DMS 273 treated with DMSO at 0.1 percent for 48 hours (cell line): ENCODE measurements at places on chromosomes 11 and 22.

GRCh38 chr11:35009191-35009943, 92.9 kb downstream of the PDHX start:
- DNase-seq = no peak

DNA sequence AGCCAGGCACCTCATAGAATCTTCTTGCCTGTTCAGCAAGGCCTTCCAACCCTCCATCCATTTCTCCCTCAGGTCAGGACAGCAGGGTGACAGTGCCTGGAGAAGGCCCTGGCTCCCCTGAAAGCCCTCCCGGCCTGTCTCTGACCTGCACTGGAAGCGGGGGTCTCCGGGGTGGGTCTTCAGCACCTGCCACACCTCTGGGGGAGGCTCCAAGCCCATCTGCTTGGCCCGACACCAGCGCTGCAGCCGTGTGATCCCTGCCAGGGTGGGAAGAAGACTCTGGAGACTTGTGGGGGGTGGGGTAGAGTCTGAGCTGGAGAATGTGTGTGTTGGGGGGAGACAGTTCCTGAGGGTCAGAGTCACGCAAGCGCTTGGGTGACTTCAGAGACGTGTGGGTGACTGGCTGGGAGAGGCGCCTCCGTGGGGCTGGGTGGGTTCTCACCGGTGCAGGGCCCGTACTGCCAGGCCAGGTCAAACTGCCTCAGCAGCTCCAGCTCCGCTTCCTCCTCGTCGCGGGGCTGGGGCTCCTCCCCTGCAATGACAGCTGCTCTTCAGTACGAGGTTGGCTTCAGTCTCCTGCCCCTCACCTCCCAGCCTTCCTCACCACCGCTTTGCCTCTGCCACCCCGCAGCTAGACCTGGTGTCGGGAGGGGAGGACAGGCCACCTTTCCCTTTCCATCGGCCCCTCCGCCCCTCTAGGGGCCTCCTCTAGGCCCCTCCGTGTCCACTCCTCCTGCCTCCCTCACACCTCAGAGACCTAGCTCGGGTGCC, 615 bp downstream of the POLD4 start:
- no peak for DNase-seq

DNA sequence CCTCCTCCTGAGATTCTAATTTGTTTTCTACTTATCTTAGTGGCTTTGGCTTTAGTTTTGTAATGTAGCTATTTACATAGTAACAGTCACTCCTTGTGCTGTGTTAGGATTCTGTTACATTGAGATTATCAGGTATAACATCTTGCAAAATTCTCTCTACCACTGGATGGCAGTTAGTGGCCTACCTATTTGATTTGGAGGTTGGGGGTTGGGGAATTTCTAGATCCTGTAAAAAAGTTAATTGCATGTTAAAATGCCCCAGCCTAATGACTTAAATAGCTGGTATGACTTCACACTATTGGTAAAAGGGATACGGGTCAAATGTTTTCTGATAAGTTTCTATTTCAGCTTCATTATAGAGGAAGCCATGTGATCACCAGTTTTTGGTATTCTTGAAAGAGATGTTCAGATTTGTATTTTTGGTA, 2.8 kb downstream of the GRK3 start:
- DNase-seq = no peak

DNA sequence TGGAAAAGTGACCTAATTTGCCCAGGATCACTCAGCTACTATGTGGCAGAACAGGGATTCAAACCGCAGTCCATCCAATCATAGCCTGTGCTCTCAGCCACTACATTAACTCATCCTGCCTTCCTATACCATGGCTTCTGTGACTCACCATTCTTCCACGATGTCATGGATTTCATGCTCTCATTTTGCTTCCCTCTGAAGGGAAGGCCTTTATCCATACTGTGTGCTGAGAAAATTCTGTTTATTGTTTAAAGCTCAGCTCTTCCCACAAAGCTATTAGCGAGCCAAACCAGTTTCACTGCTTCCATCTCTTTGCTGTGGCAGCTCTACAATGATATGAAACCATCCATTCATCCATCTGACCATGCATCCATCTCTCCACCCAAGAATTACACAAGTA, 289.9 kb downstream of the TENM4 start:
- no peak for DNase-seq

DNA sequence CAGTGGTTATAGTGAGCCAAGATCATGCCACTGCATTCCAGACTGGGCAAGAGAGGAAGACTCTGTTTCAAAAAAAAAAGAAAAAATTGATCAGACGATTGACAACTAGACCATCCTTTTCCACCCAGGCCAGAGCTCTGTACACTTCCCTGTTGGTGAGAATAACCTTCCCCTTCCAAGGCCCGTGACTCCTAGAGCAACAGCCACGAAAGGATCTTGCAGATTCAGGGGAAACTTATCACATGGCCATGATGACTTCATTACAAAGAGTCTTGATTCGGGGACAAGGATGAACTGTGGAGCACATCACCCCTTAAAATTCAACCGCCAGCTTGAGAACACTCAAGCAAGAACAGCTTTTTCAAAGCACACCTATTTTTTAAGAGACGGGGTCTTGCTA, 10.3 kb downstream of the CD5 start:
- DNase-seq = no peak

GRCh38 chr11:131796541-131796940, 426.1 kb downstream of the NTM start:
- no peak for DNase-seq

DNA sequence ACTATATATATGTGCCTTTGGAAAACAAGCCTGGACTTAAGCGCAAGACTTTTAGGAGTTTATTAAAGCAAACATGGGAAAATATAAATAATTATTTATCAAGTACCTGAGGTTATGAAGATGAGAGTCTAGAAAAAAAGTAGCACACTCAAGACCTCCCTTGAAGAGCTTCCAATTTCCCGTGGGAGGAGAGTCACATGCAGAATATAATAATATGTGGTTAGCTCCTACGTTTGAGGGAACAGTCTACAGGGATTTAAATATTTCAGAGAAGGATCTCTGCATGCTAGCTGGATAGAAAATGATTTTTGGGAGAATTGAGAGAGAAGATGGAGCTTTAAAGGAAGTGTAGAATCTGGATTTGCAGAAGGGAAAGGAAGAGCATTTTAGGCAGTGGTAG, 183.8 kb downstream of the SWAP70 start:
- no peak for DNase-seq

DNA sequence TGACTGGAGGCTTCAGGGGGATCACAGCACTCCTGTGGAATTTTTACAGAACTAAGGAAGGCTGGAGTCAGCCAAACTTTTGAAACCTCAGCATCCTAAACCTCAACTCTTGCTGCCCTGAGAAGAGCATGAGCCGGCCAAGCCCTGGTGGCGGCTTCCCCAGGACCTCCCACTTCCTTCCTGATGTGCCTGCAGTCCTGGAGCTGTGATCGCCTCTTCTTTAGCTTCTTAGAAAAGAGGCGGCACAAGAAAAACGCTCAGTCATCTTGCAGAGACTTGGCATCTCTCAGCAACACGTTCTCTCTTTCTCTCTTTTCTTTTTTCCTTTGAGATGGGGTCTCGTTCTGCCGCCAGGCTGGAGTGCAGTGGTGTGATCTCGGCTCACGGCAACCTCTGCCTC, 40.4 kb upstream of the AMPD3 start:
- DNase-seq = no peak

- no peak for DNase-seq
These were observed 123.6 kb upstream of the TIMP3 start for GRCh38 chr22:32677876-32678275.

GRCh38 chr11:112784323-112785073, 176.7 kb upstream of the NCAM1 start:
- no peak for DNase-seq

DNA sequence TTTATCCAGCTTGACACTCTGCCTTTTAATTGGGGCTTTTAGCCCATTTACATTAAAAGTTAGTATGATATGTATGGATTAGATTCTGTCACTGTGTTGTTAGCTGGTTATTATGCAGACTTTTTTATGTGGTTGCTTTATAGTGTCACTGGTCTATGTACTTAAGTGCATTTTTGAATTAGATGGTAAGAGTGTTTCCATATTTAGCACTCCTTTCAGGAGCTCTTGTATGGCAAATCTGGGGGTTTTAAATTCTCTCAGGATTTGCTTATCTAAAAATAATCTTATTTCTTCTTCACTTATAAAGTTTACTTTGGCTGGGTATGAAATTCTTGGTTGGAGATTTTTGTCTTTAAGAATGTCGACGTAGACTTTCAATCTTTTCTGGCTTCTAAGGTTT, 4.0 kb downstream of the OR52E6 start:
- DNase-seq = no peak

DNA sequence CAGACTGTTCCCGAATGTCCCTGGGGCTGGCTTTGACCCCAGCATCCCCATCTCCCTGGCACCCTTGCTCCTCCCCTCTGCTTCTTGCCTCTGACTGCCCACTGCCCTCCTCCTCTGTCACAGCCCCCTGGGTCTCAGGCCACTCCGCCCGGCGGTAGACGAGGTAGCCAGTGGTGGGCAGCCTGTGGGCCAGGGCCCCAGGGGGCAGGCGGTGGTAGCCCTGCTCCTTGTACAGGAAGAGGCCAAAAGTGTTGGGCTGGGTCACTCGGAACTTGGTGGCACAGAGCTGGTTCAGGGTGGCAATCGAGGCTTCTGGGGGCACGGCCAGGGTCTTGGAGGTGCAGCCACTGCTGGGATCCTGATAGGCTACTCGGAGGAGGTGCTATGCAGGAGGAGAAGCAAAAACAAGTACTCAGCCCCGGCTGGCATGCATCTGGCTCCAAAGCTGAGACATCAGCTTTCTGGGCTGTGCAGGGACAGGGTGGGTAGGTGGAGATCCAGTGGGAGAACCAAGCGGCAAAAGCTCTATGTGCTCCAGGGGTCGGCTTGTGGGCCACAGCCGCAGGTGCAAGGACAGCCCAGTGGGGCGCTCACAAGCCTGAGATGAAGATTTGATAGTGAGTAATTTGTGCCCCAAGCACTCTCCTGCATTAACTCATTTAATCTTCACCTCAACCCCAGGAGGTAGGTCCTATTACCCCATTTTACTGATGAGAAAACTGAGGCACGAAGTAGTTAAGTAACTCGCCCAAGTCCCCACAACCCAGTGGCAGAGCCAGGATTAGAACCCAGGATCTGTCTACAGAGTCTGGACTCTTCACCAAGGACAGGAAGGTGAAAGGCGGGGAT, 3.6 kb downstream of the RIN1 start:
- no peak for DNase-seq

GRCh38 chr11:121422675-121423074, 29.4 kb upstream of the SORL1 start:
- no peak for DNase-seq

GRCh38 chr11:33655842-33656600, 44.6 kb downstream of the C11orf91 start:
- no peak for DNase-seq
